HepG2 (cell line): ENCODE measurements at places on chromosomes 1 and 21. TPM values are rescaled to one million over a fixed set of nuclear protein-coding genes. Genes with fewer than 3 reads are reported as not detected.
A peak's percentile ranks its signal among the peaks of the same experiment; 100 is the strongest.

The PRELP gene
- total RNA-seq = not detected in 2 replicates

GRCh38 chr1:62318756-62319544, at the start of gene KANK4:
KANK4 (minus strand) TSS chr1:62319434; CDS start chr1:62281564, 37,870 bp downstream.
- DNase-seq = peak; percentile 77

- DNase-seq = peak; percentile 26
Measured at GRCh38 chr1:185559684-185560331, 174.4 kb upstream of the HMCN1 start.

DNA sequence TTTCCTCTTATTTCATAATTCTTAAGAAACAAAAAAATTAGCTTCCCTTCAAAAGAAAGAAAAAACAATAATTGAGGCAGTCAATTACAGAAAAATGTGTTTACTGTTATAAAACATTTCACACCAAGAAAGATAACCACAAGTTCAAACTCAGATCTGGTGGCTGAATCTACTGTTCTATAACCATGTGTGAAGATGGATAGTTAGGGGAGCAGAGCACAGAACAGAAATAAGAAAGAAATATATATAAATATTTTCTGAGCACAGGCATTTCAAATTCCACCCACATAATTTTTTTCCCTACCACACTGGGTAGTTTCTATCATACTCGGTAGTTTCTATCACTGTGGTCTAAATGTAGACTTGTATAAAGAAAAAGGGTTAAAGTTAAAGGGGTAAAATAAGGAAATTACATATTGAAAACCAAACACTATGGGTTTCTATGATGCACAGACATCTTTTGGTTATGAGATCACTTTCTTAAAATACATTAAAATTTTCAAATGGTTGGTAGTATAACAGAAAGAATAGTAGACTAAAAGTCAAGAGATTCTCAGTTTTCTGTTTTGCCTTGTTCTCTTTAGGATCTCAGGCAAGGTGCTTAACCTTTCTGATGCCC, 10.8 kb downstream of the LYST start:
- DNase-seq = no peak

DNA sequence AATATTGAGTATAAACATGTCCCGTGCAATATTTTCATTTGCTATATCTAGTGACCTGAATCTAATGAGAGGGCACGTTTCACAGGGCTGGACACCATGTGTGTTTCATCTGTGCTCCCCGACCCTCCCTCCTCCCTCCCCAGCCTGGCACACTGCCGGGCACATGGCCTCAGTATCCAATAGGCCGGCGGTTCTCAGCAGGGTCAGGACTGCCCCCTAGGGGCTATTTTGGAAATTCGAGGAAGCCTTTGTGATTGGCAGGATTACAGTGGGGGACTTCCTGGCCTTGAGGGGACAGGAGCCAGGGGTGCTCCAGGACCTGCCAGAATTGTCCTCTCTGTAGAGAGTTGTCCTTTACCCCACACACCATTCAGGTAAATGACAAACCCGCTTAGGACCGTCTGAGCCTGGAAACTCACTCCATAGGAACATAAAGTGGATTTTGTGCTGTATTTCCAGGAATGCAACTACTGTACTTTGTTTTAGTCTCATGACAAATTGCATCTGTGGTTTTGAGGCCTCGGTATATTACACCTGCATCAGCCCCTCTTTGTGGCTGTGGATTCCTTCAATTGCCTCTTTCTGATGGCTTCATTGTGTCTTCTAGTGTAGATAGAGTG, 109.5 kb upstream of the SIM2 start:
- peak; percentile 15 for DNase-seq

- DNase-seq = no peak
Measured at GRCh38 chr1:21174230-21174629, 2.5 kb downstream of the EIF4G3 start.

DNA sequence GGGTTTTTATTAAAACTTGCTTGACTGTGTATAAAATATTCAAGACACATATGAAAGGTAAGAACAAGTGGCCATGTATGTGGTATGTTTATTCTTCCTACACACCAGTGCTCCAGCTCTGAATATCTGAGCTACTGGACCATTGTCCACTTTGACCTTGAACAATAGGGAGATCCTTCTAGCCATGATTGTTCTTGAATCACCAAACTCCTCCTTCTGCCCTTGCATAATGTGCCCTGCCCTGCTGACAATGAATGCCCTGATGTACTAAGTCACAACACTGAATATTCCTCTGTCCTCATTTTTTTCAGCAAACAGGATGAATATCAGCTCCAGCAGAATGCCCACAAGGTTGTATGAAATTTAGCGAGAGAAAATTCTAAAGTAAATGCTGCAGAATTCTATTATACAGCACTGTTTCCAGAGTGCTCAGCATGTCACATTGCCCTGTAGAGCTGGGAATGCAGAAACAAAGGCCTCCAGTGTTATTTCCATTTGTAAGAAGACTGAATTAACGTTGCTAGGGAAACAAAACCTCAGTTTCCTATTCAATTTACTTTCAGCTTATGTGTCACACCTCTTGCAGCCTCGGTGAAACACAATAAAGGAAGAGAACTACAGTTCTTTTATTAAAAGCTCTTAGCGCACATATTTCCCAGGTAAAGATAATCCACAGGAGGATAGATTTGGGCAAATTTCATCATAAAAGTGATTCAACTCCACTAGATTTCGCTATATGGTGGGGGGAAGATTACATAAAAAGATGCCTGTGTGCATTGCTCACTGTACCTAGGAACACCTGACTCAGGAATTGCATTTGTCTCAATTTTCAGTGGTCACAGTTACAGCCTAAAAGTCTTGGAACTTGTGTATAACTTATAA, 187.4 kb upstream of the ATP1B1 start:
- peak; percentile 44 for DNase-seq

GRCh38 chr1:37605061-37605650, 9.4 kb upstream of the GNL2 start:
- peak; percentile 6 for DNase-seq

- no peak for DNase-seq
Measured at GRCh38 chr1:165616054-165616612, 14.9 kb upstream of the MGST3 start.

- DNase-seq = no peak
Measured at GRCh38 chr1:159239551-159240220, 35.0 kb downstream of the ACKR1 start.

- DNase-seq = no peak
Measured at GRCh38 chr21:43306391-43306790, 120.5 kb downstream of the SIK1 start.

DNA sequence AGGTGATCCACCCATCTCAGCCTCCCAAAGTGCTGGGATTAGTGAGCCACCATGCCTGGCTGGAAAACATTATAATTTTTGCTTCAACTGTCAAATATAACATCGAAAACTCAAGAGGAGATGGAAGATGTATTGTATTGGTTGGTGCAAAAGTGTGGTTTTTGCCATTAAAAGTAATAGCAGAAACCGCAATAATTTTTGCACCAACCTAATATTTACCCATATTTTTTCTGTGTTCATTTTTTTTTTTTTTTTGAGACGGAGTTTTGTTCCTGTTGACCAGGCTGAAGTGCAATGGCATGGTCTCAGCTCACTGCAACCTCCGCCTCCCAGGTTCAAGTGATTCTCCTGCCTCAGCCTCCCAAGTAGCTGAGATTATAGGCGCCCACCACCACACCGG, 27.1 kb upstream of the SHE start:
- no peak for DNase-seq

GRCh38 chr1:9449110-9449627, 90.1 kb upstream of the SLC25A33 start:
- DNase-seq = peak; percentile 21

- no peak for DNase-seq
Measured at GRCh38 chr1:208031316-208031931, 120.5 kb upstream of the CD34 start.
